SK-N-SH (cell line): ENCODE measurements at places on chromosomes 3 and 15.

GRCh38 chr3:5427021-5427420 lies 239.5 kb downstream of the EDEM1 start:
- no peak for DNase-seq

DNA sequence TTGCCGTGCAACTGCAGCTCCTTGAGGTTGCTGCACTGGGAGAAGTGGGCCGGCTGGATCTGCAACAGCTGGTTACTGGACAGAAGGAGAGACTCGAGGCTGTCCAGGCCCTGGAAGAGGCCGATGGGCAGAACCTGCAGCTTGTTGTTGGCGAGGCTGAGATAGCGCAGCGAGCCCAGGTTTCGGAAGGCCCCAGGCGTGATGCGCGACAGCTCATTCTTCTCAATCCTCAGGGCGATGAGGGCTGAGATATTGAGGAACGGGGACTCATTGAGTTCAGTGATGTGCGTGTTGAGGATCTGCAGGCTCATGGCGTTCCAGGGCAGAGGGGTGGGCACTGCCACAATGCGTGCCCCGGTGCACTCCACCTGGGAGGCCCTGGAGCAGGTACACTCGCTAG lies 9.0 kb downstream of the LRRC15 start:
- DNase-seq, result no peak

GRCh38 chr3:194082743-194083636 lies 53.0 kb upstream of the HES1 start:
- DNase-seq, result peak; percentile 42

DNA sequence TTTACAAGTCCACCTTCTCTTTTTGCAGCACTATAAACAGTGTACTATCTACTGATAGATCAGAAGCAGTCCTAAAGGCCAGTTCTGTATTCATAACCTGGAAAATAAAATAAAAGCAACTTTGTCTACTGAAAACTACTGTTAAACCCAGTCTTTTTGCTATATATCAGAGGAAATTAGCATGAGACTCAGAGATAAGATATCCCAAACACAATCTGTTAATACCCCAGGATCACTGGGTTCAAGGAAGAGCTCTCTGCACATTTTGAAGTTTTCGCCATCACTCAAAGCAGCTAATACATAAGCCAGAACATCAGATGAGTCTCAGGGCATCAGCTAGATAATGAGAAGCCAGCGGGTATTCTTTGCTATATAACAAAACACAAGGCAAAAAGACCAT lies 21.8 kb downstream of the OSBPL10 start:
- DNase-seq, result no peak
